HT1080 (cell line): ENCODE measurements at places on chromosomes 4 and X.

DNA sequence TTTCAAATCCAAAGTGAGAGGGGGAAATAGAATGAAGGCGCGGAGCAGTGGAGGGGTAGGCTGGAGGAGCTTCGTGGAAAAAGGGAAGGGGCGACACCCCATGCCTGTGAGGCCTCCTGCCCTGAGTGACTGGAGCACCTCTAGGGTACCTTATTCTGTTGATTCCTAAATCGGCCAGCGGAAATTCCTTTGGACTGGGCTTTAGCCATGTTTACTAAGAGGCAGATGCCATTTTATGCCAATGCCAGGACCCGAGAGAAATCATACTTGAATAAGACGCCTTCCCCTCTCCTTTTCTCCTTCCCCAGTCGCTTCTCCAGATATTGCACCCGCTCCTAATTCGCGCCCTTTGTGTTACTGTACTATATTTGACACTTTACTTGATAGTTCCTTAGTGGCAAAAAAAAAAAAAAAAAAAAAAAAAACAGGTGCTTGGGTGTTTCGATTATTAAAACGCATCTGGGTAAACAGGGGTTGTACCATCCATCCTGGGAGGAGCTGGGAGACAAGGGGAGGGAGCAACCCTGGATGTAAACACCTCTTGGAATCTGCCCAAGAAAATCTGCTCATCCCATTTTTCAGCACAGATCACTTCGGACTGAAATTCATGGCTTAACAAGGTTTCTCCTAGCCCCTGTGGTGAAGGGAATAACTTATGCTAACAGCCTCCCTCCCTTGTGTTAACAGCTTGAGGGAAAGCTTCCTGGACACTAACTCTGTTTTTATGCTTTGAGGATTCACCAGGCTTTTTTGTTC is 1.5 kb downstream of the BMP3 start:
- DNase-seq = no peak

DNA sequence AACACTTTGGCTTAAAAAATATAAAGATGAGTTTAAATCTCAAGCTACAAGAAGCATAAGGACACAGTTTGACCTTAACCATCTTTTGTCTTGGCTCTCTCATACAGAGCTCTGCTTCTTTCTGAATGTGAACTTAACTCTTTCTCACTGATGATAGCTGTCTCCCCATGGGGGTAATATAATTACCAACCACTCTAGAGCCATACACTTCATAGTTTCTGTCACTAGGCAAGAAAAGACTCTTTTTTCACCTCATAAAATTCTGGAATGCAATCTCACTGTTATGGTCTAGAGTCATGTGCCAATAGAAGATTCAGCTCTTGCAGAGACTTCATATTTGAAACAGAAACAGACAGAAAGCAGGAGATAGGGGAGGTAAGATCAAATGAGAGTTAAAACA is 481.7 kb upstream of the AGA start:
- no peak for DNase-seq

- DNase-seq = no peak
Measured at GRCh38 chr4:20219521-20219920, 32.2 kb upstream of the SLIT2 start.

- DNase-seq = no peak
Measured at GRCh38 chr4:48250980-48251379, 18.7 kb downstream of the TEC start.
